Esophagus squamous epithelium (tissue), 5 donors: ENCODE measurements at places on chromosomes 11 and 22.

DNA sequence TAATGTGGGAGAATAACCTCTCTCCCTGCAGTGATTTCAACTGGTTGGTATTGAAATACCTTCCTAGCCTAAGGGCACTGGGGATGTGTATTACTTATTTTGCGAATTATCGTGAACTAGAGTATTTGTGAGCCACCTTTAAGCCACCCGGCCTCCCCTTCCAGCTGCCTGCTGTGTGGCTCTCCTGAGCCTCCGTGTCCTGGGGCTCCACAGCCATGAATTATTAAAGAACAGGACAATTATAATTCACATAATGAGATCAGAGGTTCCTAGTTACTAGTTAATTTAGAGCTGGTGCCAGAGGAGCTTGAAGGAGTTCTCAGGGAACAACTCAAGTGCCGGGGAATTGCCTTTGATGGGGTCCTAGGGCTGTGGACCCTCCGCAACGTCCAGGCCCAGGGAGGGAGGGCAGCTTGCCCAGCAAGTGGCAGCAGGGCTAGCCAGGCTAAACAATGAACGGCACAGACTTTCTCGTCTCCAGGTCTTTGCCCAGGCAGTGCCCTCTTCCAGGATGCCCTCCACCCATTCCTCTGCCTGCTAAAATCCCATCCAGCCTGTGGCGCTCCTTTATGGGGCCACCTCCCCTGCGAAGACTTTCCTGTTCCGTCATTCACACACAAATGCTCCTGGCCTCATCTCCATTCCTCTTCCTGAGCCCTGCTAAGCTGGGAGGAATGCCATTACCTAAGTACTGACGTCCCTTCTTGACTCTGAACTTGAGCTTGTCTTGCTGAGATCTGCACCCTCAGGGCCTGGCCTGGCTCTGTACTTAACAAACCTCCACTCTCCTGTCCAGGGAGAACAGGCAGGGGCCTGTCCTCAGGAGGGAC is 91.5 kb downstream of the RTL6 start:
- no peak for DNase-seq

DNA sequence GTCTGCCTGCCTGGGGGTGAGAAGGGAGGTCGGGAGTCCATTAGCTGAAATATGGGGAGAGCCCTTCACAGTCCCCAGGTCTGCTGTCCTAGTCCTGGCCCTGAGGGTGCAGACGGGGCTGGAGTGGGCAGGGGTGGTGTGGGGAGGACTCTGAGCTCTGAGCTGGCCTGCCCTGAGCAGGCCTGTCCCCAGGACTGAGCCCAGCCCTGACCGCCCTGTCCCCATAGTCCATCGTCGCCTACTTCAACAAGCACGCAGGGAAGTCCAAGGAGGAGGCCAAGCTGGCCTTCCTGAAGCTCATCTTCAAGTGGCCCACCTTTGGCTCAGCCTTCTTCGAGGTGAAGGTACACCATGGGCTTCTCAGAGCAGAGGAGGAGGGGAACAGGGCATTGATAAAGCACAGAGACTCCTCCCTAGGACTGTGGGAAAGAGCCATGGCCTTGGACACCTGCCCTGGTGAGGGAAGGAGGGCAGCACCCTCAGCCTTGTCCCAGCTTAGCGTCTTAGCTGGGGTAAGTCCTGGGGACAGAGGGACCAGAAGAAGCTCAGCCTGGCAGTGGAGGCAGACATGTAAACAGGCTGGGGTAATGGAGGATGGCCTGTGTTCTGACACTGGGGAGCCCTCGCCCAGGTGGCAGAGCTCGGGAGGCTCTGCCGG is 83.7 kb downstream of the MYO7A start:
- DNase-seq: no peak

- no peak for DNase-seq
Measured at GRCh38 chr22:26888887-26889286, 231.5 kb downstream of the MIAT start.

DNA sequence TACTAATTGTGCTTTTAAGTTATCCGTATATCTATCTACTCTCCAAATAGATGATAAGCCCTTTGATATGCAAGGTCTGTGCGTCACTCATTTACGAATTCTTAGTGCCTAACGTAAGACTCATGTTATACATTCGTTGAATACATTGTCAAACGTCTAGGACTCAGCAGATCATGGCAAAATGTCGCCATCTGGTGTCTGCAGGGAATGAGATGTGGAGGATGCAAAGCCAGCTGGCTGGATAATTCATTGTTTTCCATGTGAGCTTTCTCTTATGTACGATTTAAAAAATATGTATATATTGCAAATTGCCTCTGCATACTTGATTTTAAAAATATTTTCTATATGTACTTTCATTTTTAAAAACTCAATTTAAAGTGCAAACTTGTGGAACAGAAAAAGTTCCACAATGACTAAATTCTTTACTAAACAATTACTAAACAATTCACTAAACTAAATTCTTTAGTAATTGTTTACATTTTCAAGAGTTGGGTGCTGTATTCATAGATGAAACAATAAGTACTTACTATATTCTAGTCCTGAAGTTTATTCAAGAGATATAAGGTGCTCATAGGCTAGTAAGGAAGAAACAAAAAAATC is 33.8 kb downstream of the ZNF202 start:
- DNase-seq: no peak

DNA sequence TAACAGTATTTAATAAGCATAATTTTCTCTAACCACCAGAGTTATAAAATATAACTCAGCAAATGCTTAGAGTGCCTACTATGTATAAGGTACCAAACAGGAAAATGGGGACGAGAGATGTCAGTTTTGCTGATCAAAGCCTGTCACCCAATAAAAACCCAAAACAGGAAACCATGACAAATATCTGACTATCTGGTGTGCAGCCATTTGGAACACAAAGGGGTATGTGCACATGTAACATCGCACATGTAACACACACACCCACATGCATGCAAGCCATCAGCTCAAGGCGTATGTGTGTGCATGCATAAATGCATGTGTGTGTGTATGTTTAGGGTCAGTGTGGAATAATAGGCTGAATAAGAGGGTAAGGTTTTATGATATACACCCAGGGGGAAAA is 64.2 kb downstream of the PRR5L start:
- no peak for DNase-seq

DNA sequence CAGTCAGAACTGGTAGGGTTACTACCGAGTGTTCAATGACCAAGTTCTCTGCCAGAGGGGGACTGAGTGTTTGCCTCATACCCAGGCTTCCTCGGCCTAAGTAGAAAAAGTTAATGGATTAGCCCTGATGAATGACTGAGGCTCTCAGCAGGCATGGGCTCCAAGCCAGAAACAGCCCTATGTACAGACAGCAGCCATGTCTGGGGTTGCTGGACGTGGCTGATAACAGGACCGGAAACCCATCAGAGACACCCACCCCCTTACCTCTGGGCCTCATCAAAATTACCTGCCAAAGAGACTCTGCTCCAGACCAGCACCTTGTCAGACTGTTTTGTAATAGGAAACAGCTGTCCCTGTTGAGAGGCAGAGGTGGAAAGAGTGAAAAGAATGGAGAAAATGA is 351.4 kb downstream of the ETS1 start:
- no peak for DNase-seq

DNA sequence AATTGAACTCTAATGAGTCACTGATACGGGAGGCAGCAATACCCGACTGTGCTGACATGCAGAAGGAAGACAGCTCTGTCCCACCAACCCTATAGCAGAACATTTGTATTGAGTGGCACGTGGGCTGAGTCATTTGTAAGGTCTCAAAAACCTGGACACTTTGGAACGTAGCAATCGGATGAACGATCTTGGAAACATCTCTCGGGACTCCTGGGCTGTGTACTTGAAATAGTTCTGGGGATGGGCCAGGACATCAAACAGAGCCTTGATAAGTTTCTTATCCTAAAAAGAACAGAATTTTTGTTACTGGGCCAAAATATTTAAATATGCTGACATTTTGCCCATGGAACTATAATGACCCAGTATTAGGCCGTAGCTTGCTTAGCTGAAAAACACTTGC is 17.1 kb upstream of the NRIP3 start:
- DNase-seq: no peak

GRCh38 chr11:122156940-122157382 is 40.9 kb upstream of the BLID start:
- no peak for DNase-seq

DNA sequence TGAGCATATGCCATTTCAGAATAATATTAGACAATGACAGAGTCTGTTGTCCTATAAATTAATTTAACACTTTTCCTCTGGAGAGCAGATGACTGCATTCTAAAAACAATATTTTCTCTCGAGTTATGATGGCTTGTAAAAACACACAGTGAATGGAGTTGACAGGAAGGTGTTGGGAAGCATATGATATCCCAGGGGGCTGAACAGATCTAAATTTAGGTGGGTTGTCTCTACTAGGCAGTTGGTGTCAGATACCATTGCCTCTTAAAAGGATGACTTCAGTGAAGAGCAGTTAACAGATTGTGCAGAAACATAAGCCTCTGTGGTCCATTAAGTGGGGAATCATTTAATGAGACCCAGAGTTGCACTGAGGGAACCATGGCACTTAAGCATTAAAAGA is 30.7 kb downstream of the SVIP start:
- DNase-seq: no peak

DNA sequence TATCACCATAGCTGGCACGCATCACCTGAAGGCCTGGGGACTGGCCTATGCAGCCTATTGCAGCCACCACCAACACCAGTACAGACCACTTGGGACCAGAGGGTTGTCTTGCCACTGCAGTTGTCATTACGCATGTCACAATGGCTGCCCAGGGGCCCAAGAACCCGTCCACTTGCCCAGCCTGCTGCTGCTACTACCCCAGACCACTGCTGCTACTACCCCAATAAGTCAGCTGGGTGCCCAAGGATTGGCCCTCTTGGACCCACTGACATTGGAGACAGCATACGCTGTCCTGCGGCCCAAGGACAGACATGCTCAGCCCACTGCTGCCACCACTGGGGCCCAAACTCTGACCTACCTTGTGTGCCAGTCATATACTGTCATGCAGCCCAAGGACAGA is 102.7 kb upstream of the OR9Q1 start:
- no peak for DNase-seq

DNA sequence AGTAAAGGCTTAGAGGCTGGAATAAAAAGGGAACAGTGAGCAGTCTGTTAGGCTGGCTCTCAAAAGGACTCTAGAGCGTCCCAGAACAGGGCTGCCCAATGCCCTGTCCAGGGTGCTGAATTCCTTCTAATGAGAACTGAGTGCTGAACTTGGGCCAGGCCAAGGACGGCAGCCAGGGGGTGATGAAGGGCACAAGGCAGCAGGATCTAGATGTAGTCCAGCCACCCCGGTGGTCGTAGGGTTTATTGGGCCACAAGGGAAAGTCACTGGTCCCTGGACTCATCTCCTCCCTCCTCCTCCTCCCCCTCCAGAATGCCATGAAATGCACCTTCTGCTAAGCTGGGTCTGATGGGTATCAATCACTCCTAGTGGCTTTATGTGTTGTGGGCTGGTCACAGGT is 19.2 kb downstream of the NPTXR start:
- DNase-seq: no peak

GRCh38 chr22:39503630-39504029 is 1.5 kb downstream of the MIEF1 start:
- DNase-seq: no peak

DNA sequence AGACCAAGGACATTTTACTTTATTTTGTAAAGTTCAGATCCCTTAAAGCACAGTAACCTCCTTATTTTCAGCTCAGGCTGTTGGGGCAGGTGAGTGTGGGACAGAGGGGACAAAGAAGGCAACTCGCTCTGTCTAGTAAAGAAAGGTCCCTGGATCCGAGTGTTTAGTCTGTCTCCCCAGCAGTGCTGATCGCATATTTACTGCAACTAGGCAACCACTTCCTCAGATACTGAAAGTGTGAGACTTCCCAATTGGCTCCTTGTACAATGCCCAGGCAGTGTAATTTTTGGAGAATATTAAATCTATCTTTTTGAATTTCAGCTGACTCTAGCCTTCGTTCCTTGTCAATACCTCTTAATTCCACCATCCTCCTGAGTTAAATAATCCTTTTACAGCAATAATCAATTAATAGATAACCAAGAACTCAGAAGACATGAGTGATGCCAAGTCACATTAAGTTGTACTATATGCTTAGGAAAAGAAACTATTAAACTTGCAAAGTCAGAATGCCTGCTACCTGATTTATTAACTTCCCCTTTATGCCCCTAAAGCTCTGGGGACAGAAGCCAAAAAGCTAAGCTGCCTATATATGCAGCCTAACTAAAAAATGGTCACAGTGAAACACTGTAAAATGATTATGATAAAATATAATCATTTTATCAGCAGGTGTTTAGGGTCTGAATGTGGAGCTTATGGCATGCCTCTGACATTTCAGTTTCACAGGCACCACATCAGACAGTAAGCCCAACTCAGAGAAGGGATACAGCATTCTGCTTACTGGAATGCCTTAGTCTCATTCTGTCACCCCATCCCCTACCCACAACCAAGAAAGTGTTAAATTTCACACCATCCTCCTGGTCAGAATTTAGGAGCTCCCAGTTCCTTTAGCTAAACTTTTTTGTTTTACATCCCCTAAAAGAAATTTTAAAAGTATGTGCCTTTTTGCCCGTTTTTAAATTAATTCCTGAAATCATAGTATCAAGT is 138.7 kb downstream of the TRIM44 start:
- DNase-seq: no peak

GRCh38 chr11:131665344-131665968 is 295.0 kb downstream of the NTM start:
- DNase-seq: no peak

- no peak for DNase-seq
Measured at GRCh38 chr11:88050247-88050646, 125.0 kb downstream of the RAB38 start.

DNA sequence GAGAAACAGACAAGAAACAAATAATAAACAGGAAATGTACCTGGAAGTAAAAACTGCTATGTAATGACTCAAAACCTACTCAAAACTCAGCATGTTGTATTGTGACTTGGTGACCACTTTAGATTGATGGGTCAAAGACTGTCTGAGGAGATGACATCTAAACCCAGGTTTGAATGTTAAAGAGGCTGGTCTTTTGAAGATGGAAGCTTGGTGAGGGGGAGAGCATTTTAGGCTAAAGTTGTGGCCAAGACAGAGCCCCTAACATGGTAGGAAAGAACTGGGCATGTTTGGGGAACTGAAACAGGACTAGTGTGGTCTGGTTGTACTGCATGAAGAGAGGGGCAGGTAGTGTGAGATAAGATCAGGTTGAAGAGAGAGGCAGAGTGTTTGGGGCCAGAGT is 85.3 kb upstream of the MYO18B start:
- no peak for DNase-seq
